ENCODE measurements at places on chromosomes 12 and 14.

DNA sequence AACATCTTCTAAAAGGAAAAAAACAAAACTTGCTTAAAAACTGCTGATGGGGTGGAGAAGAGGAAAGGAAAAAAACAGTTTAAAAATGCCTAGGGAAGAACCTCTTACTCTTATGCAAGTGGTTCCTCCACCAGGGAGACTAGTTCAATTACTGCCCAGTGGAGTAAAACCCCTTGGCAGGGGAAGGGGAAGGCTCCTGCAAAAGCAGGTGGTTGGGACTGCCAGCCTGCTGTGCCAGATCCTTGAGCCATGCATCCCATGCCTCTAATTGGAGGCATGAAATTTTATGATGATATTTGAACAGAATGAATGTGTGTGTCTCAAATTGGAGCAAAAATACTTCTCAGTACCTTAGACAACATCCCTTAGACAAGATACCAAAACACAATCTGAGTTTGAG is 118.8 kb downstream of the FSCB start:
- H3K36me3 ChIP-seq, result no peaks in the 10 kb centered on the region
- H3K27me3 ChIP-seq, result no peaks in the 10 kb centered on the region
- H3K4me1 ChIP-seq, result no peaks in the 10 kb centered on the region

DNA sequence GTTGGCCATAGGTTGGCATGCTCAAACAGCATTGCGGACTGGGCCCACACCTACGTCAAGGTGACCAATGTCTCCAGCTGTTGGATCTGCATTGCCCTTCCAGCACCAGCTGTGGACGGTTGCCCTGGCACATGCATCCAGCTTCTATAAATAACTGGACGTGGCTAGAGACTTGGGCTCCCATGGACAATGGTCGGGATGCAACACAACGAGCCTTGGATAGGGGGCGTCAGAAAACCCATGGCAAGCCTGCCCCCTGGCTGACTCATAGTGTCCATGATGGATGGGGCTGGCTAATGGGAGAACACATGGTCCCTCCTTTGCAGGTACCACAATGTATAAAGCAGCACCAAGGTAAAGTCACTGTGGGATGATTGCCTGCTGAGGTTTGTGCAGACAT is 331.6 kb upstream of the FAR2 start:
- H3K4me3 ChIP-seq, result no peak overlapping the region
- H3K36me3 ChIP-seq, result no peaks in the 10 kb centered on the region
- no peaks in the 10 kb centered on the region for H3K4me1 ChIP-seq
- H3K27ac ChIP-seq, result no peak overlapping the region
- H3K27me3 ChIP-seq, result no peaks in the 10 kb centered on the region

- no peaks in the 10 kb centered on the region for H3K27me3 ChIP-seq
- H3K4me3 ChIP-seq, result no peak overlapping the region
- no peaks in the 10 kb centered on the region for H3K36me3 ChIP-seq
Observed at GRCh38 chr12:4477129-4477528, 31.5 kb upstream of the FGF6 start.

- H3K36me3 ChIP-seq, result no peaks in the 10 kb centered on the region
- no peak overlapping the region for H3K27ac ChIP-seq
- no peaks in the 10 kb centered on the region for H3K4me1 ChIP-seq
- H3K4me3 ChIP-seq, result no peak overlapping the region
- no peak for DNase-seq
Observed at GRCh38 chr14:88868558-88869159, 44.2 kb downstream of the TTC8 start.

- DNase-seq, result no peak
- H3K36me3 ChIP-seq, result no peaks in the 10 kb centered on the region
- H3K27ac ChIP-seq, result no peak overlapping the region
- H3K4me3 ChIP-seq, result no peak overlapping the region
- H3K4me1 ChIP-seq, result no peaks in the 10 kb centered on the region
Observed at GRCh38 chr14:29459969-29460560, 467.6 kb downstream of the PRKD1 start.

- H3K4me1 ChIP-seq, result peaks cover 38% of the 10 kb centered on the region
- DNase-seq, result no peak
- H3K4me3 ChIP-seq, result peak overlapping the region; percentile 49
- H3K27me3 ChIP-seq, result no peaks in the 10 kb centered on the region
- H3K36me3 ChIP-seq, result no peaks in the 10 kb centered on the region
Observed at GRCh38 chr12:26157001-26157400, 32.2 kb upstream of the BHLHE41 start.

DNA sequence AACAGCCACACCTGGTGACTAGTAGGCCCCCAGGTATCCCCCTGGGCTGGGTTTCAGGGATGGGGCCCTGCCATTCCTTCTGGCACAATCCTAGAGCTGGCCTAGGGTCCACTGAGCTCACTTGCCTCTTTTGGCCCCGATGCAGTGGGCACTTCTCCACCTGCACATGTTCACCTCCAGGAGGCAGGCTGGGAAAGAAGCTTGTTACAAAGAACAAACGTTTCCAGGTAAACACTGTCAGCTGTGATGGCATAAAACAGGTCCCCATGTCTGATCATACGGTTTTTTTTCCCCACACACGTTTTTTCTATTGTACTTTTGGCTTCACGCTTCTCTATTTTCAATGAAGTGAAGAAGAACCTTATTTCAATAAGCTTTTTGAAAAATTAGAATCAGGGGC is 15.8 kb upstream of the HVCN1 start:
- no peaks in the 10 kb centered on the region for H3K36me3 ChIP-seq
- no peak overlapping the region for H3K4me3 ChIP-seq
- no peaks in the 10 kb centered on the region for H3K4me1 ChIP-seq
- no peaks in the 10 kb centered on the region for H3K27me3 ChIP-seq
- DNase-seq, result no peak
- no peak overlapping the region for H3K27ac ChIP-seq

DNA sequence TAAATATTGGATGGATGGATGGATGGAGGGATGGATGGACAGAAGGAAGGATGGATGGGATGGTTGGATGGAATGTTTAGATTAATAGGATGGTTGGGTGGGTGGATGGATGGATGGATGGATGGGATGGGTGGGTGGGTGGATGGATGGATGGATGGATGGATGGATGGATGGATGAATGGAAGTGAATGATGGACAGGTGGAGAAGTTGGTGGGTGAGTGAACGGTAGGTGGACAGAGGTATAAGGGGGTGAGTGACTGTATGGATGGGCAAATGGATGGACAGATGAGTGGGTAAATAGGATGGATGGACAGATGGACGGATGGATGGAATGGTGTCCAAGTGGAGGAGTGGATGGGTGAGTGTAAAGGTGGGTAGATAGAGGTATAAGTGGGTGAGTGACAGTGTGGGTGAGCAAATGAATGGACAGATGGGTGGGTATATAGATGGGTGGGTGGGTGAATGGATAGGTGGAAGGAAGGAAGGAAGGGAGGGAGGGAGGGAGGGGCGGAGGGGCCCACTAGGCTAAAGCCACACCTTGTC is 41.9 kb downstream of the HRK start:
- H3K4me1 ChIP-seq, result no peaks in the 10 kb centered on the region
- H3K4me3 ChIP-seq, result no peak overlapping the region
- peaks cover 1% of the 10 kb centered on the region for H3K36me3 ChIP-seq
- DNase-seq, result no peak

DNA sequence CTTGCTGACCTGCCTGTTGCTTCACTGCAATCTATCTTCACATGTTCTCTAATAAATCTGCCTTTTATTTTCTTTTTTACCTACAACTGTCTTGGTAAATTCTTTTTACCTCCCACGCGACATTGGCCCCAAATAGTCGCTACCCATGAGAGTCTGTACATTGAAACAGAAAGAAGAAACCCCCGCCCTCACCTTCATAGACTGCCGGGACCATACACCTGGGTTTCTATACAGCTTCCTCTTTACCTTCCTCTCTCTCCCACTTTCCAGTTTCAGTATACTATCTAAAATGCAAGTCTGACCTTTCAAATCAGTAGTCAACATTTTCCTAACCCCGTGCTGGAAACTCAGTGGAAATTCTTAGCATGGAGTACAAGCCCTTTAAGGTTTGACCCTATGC is 4.8 kb downstream of the SLC8A3 start:
- DNase-seq, result no peak
- peaks cover 7% of the 10 kb centered on the region for H3K27me3 ChIP-seq
- H3K4me1 ChIP-seq, result peaks cover 12% of the 10 kb centered on the region
- peak overlapping the region; percentile 35 for H3K4me3 ChIP-seq

GRCh38 chr12:68405343-68405781 is 73.2 kb upstream of the MDM1 start:
- H3K4me3 ChIP-seq, result no peak overlapping the region
- no peaks in the 10 kb centered on the region for H3K4me1 ChIP-seq
- DNase-seq, result no peak
- H3K27ac ChIP-seq, result no peak overlapping the region

GRCh38 chr12:132449565-132450417 is 40.2 kb upstream of the FBRSL1 start:
- H3K4me1 ChIP-seq, result peaks cover 24% of the 10 kb centered on the region
- peak overlapping the region; percentile 7 for H3K27ac ChIP-seq
- peak; percentile 77 for DNase-seq
- H3K27me3 ChIP-seq, result no peaks in the 10 kb centered on the region
- H3K4me3 ChIP-seq, result peak overlapping the region; percentile 14

DNA sequence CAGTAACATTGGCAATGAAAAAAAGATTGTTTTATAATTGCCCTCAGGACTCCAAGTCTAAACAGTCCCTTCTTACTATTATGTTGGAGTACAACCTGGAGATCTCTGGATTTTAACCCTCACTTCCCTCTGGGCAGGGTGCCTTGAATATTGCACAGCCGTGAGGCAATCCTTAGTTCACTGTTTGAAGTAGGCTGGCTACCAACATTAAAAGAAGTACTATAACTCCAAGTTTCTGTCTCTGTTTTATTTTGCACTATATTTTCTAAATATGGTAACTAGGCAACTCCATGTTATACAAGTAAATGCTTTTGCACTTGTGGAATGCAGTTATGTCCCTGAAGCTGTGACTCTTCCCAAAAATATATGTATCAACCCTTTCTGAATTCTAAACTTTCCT is 490.7 kb downstream of the EGLN3 start:
- no peak overlapping the region for H3K4me3 ChIP-seq
- no peaks in the 10 kb centered on the region for H3K27me3 ChIP-seq
- no peak overlapping the region for H3K27ac ChIP-seq

- H3K36me3 ChIP-seq, result no peaks in the 10 kb centered on the region
- no peak overlapping the region for H3K4me3 ChIP-seq
- no peaks in the 10 kb centered on the region for H3K4me1 ChIP-seq
- DNase-seq, result no peak
Observed at GRCh38 chr12:39047539-39048262, 142.3 kb upstream of the CPNE8 start.

DNA sequence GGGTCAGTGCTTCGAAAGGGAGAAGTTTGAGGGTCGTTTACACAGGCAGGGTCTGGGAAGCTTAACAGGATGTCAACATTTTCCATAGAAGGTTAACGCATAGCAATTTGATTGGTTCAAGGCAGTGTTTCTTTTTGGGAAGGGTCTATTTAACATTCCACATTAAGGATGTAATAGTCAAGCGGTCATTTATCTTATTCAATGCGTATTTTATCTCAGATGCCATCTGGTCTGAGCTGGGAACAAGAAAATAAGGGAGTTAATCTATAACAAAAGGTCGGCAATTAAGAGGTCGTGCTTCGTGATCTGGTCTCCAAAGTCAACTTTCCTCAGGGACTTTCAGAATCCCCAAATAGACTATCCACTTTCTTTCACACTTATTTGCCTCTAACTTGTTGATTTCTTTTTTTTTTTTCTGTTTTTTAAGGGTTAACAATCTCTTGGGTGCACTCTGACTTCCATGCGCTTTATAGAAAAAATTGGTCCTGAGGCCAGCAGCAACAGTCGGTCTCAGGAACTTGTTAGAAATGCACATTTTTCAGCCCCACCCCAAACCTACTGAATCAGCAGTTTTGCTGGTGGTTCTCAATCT is 550 bp upstream of the RESF1 start:
- peak overlapping the region; percentile 86 for H3K4me3 ChIP-seq
- no peaks in the 10 kb centered on the region for H3K36me3 ChIP-seq
- H3K27me3 ChIP-seq, result no peaks in the 10 kb centered on the region
- H3K4me1 ChIP-seq, result peaks cover 12% of the 10 kb centered on the region
- DNase-seq, result no peak

DNA sequence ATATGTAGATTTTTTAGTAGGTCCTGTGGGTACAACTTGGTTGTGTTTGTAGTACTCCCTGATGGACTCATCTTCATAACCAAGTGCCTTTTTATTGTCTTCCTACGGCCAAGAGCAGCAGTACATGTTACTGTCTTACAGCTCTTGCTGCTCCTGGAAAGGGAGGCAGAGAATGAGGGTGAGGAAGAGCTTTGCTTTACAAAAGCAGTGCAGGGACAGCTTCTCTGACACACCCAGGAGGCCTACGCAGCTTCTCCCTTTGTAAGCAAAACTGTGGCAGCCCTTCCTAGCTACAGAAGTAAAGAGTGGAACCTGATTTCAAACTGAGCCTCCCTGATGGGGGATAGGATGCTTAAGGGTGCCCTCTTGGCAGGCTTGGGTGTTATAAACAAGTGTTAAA is 18.6 kb downstream of the MYRFL start:
- H3K36me3 ChIP-seq, result no peaks in the 10 kb centered on the region
- no peaks in the 10 kb centered on the region for H3K4me1 ChIP-seq
- no peak overlapping the region for H3K4me3 ChIP-seq
- DNase-seq, result no peak

GRCh38 chr12:109466821-109467220 is 10.3 kb downstream of the KCTD10 start:
- H3K4me1 ChIP-seq, result no peaks in the 10 kb centered on the region
- DNase-seq, result no peak
- H3K27ac ChIP-seq, result no peak overlapping the region
- H3K4me3 ChIP-seq, result no peak overlapping the region

- H3K36me3 ChIP-seq, result no peaks in the 10 kb centered on the region
- no peak overlapping the region for H3K27ac ChIP-seq
- H3K27me3 ChIP-seq, result no peaks in the 10 kb centered on the region
- no peaks in the 10 kb centered on the region for H3K4me1 ChIP-seq
- no peak for DNase-seq
Observed at GRCh38 chr14:37438444-37438843, 156.6 kb downstream of the FOXA1 start.

DNA sequence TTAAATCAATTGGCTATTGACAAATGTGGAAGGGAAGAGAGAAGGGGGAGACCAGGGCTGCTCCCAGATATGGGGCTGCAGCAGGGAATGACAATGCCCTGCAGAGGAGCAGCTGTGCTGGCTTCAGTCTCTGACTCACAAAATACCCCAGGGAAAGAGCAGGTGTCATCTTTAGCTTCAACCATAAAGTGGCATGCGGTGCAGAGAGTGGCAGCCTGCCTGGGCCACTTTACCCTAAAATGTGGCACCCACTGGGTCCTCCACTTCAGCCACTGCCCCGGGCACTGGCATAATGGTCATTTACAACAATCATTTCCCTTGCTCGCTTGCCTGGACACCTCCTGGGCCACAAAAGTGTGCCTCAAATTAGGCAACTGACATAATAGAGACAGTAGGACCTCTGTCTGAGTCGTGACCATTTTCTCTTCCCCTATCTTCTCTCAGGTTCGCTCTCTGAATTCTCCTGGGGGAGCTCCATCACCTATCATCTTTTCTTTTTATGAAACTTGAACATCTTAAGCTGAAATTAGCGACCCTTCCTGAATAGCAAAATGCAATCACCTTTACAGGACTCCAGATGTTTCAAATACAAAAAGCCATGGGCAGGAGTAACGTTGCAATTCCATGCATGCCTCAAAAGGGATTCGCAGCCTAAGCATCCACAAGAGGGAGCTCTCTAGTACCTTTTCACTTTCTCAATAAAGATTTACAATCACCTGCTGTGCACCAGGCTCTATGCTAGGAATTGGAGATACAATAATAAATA is 179.9 kb upstream of the ATF7IP start:
- no peaks in the 10 kb centered on the region for H3K36me3 ChIP-seq
- DNase-seq, result no peak
- no peak overlapping the region for H3K4me3 ChIP-seq

Data from GM12878 (cell line).